ENCODE measurements at places on chromosomes 1 and 21.

DNA sequence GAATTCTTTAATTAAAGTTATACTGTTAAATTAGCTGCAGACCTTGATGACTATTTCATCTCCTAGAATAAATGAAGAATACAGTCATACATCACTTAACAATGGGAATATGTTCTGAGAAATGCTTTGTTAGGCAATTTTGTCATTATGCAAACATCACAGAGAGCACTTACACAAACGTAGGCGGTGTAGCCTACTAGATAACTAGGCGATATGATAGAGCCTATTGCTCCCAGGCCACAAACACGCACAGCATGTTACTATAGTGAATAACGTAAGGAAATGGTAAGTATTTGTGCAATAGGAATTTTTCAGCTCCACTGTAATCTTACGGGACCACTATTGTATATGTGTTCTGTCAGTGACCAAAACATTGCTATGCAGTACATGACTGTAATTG is 37.6 kb upstream of the DESI2 start:
- DNase-seq = no peak

GRCh38 chr1:206814716-206815341 is 42.5 kb upstream of the IL10 start:
- no peak for DNase-seq

GRCh38 chr21:42754270-42754933 is 101.0 kb downstream of the PDE9A start:
- no peak for DNase-seq

DNA sequence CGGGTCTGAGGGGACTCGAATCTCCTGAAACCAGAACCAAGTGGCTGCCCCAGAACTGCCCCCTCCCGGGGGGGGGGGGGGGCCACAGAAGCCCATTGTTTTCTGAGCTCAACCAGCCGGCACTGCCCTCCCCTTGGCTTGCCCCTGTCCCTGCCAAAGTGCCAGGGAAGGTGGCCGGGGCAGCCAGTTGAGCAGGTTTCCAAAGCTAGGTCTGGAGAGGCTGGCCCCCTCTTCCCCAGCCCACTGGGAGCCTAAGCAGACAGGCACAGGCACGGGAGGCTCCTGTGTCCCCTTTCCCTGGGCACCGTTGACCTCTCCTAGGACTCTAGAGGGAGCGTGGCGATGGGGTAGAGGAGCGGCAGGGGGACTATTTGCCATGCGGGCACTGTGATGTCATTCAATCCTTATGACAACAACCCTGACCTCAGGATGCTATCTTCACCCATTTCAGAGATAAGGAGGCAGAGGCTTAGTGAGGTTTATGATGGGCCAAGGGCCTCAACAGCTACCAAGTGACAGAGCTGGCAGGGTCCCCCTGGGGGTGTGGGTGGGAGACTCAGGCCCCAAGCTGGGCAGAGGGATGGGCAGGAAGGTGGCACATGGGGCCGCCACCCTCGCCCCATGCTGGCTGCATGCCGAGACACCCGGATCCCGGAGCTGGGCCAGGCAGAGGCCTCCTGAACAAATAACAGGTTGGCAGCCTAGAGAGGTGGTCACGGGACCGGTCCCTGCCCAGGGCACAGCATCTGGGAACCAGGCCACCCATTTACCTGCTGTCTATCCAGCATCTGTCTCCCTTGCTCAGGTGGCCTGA is 35.0 kb downstream of the RAP1GAP start:
- no peak for DNase-seq

DNA sequence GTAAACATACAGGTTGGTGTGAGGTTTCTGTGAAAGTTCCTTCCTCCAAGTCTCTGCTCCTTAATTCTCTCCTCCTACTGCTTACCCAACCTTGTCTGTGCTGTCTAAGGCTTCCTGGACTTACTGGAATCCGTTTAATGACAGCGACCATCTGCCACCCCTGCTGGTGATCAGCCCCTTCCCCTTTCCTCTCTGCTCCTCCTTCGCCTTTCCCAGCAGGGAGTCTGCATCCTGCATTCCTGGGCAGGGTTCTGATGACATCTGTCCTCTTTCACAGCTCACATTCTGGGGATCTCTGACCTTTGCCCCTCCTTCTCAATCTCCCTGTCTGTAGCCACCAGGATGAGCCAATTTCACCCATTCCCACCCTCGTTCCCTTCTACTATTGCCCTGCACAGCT is 66.5 kb downstream of the KIRREL1 start:
- DNase-seq = no peak

- no peak for DNase-seq
Measured at GRCh38 chr1:75954586-75954985, 22.4 kb upstream of the ASB17 start.

- no peak for DNase-seq
Measured at GRCh38 chr1:94113589-94114226, 7.2 kb downstream of the ABCA4 start.

GRCh38 chr1:224510880-224511645 is 76.5 kb upstream of the WDR26 start:
- no peak for DNase-seq

GRCh38 chr21:38833117-38833516 is 27.4 kb downstream of the ETS2 start:
- DNase-seq = no peak

GRCh38 chr1:199042193-199042592 is 403.4 kb downstream of the PTPRC start:
- no peak for DNase-seq

- no peak for DNase-seq
Measured at GRCh38 chr1:21294266-21294989, 4.2 kb upstream of the ECE1 start.

DNA sequence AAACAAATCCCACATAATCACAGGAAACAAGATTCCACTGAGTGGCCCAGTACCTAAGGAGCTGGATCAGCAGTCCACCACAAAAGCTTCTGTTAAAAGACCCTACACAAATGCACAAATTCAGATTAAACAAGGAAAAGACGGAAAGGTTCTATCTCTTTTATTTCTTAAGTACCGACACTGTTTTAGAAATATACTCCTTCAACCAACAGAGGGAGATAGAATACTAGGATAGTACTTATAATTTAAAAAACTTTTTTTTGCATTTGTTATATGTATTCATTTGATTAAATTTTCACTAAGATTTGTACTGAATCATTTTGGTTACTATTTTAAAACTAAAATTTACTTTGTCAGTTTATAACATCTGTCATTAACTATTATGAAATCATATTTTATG is 12.5 kb downstream of the CDC7 start:
- no peak for DNase-seq

DNA sequence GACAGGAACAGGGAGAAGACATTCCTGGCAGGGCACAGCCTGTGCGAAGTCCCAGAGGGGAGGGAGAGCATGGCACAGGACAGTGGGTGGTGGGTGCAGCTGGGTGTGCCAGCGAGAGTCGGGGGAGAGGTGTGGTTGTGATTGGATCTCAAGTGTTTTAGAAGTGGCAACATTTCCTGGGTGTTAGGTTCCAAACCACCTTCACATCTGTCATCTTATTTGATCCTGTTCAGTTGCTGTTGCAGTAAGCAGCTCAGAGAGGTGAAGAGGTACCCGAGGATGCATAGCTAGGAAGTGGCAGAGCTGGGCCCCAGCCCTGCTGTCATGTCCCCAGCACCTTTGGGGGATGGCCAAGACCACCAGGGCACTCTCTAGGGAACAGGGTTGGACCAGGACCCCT is 22.0 kb upstream of the DISP3 start:
- no peak for DNase-seq

- DNase-seq = no peak
Measured at GRCh38 chr21:43370888-43371570, 55.9 kb downstream of the SIK1 start.

DNA sequence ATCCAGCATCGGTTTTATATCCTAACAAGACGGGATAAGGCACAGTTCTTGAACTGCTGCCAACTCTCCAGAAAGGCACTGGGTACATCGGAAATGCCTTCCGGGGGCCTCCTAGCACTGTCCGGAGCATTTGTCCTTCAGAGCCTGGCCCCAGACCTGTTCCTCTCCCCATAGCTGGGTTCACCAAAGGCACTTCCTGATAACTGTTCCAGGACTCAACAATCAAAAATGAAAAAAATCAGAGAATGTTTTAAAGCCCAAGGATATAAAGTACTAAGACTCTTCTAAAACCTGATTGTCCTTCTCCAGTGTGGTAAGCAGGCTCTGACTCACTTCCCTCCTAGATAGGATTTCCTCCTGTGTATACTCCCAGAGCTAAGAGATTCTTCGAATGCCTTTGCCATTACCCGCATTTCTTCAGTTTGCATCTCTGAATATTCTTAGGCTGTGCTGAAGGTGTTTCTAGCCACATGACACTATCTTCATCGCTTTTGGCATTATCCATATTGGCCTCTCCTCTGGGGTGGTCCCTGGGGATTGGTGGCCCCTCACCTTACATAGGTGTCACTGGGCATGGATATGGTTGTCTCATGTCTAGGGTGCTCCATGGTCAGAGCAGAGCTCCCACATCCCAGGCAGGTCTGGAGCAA is 112.9 kb downstream of the ZBTB18 start:
- DNase-seq = no peak

- no peak for DNase-seq
Measured at GRCh38 chr1:99004861-99005442, at the start of gene PLPPR5. Gene PLPPR5 (minus strand): TSS chr1:99004861. CDS start chr1:99004671, 190 bp downstream.

DNA sequence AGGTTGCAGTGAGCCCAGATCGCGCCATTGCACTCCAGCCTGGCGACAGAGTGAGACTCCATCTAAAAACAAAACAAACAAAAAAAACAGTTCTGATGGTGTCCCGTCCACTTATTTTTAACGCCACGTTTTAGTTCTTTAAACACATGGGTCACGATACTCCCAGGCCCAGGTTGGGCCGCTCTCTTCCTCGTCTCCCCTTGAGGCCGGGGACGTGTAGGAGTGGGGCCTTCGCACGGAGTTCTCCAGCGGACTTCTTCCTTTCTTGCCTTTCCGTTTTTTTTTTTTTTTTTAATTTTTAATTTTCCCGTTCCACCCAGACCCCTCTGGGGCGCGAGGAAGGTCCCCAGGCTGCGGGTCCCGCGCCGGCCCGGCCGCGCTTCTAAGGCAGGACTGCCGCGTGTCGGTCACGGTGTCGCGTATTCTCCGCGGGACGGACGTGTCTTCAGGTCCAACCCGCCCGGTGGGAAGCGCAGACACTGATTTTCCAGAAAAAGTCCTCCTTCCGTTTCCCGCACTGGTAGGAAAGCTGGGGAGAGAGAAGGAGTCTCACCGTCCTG is 47.5 kb upstream of the SLC19A1 start:
- no peak for DNase-seq

- DNase-seq = no peak
Measured at GRCh38 chr1:235021321-235021720, 107.3 kb downstream of the TOMM20 start.

DNA sequence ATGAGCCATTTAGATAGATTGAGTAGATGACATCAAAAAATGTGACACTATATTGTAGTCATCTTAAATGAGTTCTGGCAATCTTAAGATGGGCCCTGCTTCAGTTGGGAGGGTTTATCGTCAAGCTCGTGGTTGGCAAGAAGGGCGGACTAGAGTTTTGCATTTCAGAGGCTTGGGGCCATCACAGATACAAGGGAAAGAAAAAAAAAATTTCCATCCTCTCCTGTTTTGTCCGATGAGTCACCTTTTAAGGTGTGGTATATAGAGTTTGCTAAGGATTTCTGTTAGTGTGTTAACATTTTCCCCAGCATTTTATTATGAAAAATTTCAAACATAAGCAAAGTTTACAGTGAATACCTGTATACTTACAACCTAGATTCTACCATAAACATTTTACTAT is 31.8 kb upstream of the KCNQ4 start:
- DNase-seq = no peak

DNA sequence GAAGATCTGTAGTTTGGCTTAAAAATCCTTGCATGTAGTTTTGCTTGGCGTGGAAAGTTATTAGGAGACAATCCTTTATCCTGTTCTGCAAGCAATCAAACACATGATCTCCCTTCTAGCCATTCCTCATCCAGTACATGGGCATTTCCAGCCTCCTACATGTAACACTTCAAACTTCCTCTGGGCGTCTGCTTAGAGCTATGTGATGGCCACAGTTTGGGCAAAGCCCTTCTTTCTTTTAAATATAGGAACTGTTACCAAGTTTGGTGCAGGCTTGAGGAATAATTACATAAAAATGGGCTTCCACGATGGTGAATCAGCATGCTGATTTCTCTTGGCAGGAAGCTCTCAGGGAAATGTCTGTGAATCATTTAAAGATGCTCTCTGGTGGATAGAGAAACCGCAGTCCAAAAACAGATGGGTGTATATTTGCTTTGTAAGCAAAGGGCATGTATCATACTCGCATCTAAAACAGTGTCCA is 176.9 kb upstream of the FMN2 start:
- no peak for DNase-seq

GRCh38 chr1:219476116-219476515 is 136.8 kb downstream of the ZC3H11B start:
- DNase-seq = no peak

GRCh38 chr1:5572794-5573193 is 419.4 kb downstream of the NPHP4 start:
- DNase-seq = no peak

GRCh38 chr1:175132436-175132835 is 60.1 kb downstream of the KIAA0040 start:
- DNase-seq = no peak

GRCh38 chr21:42574234-42575027 is 60.8 kb downstream of the SLC37A1 start:
- no peak for DNase-seq

GRCh38 chr1:5973771-5974170 is 18.5 kb downstream of the NPHP4 start:
- no peak for DNase-seq

DNA sequence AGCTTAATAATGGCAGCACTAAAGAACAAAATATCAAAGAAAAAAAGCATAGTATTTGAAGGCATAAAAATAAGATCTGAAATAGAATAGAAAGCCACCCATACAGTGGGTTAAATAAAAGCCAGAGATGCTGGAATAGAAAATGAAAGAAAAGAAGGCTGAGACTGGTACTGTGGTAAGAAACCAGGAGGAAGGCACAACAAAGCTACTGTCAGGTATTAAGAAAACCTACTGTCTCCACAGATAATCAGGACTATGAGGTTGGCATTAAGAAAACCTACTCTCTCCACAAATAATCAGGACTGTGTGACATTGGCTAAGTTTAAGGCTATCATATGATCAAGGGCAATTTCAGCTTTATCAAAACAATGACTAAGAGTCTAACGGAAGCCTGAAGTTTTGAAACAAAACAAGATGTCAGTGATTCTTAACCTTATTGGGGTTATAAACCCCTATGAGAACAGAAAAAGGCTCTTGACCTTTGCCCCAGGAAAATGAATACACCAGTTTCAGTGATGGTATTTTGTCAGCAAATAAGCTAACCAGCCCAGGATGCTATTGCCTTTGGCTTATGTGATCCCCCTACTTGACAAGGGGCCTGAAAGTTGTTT is 24.4 kb downstream of the MCOLN2 start:
- DNase-seq = no peak

Measured in NCI-H2081 treated with DMSO at 0.1 percent for 48 hours (cell line).